Neural crest cell (in vitro differentiated cells): ENCODE measurements at places on chromosomes 3 and 15. TPM values are rescaled to one million over a fixed set of nuclear protein-coding genes. Genes with fewer than 3 reads are reported as not detected.
A peak's percentile ranks its signal among the peaks of the same experiment; 100 is the strongest.

The DNASE1L3 gene
- not detected in 2 replicates for total RNA-seq

The MINAR1 gene
- 1.9 and 2.0 TPM in 2 replicates for total RNA-seq

The PARP6 gene
- total RNA-seq = 83.2 and 88.9 TPM in 2 replicates

The HIGD2B gene
- total RNA-seq = not detected in 2 replicates

The ONECUT1 gene
- 36.5 and 41.6 TPM in 2 replicates for total RNA-seq

The C15orf61 gene
- total RNA-seq = 6.8 and 7.6 TPM in 2 replicates

The ATP13A3 gene
- total RNA-seq = 74.6 and 76.1 TPM in 2 replicates

The IMPG2 gene
- 0.40 and 0.52 TPM in 2 replicates for total RNA-seq

DNA sequence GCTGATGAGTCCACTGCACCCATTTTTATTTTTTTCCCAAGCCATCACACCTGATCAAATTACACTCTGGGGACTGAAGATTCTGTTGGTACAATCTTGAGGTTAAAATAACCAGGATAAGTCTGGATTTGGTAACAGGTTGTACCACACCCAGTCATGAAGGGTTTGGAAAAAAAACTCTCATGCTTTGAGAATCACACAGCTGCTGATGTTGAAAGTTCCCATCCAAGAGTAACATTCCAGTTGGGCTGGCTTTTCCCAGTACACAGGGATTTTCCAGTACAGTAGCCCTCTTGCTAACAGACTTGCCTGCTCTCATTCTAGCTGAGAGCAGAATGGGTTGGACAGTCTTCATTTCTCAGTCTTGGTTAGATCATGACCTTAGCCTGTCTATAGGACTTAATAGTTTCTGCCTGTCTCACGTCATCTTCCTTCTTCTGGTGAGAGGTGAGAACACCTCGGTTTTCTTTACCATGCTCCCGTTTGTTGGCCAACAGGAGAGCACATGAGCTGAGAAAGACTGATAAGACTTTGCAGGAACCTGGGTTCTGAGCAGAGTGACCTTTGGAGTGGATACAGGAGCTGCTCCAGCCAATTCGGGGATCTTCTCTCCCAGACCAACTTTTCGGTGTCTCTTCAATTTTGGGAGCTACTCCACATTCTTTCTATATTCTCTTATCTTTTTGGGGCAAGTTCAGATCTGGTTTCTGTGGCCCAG is 300.1 kb upstream of the LYSMD4 start:
- no peak for DNase-seq

GRCh38 chr15:60718661-60719069 is 239.7 kb upstream of the ICE2 start:
- no peak for DNase-seq

GRCh38 chr3:111906656-111907055 is 47.6 kb downstream of the PHLDB2 start:
- DNase-seq = no peak

DNA sequence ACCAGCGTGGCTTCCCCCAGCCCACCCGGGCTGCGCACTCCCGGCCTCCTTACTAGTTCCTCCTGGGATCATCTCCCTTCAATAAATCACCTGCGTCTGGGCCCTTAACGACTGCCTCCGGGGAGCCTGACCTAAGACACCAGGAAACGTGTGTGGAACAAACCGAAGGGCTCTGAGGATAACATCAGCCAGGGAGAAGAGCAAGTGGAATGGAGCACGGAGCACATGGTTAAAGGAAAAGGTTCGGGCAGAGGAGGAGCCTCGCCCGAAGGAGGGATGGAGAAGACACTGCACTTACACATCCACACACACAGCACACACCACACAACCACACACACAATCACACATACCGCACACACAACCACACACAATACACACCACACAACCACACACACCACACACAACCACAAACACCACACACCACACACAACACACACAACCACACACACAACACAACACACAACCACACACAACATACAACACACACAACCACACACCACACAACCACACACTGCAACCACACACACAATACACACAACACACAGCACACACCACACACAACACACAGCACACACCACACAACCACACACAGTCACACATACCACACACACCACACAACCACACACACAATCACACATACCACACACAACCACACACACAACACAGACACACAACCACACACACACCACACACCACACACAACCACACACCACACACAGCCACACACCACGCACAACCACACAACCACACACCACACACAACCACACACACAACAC is 24.7 kb downstream of the CPN2 start:
- DNase-seq = no peak

GRCh38 chr3:29618395-29619282 is 337.8 kb downstream of the RBMS3 start:
- no peak for DNase-seq

GRCh38 chr15:59306520-59307164 is 66.0 kb downstream of the MYO1E start:
- DNase-seq = no peak

- no peak for DNase-seq
Observed at GRCh38 chr3:157782236-157782635, 279.0 kb upstream of the VEPH1 start.

GRCh38 chr15:27808182-27808581 is 290.9 kb downstream of the OCA2 start:
- DNase-seq = no peak

- DNase-seq = no peak
Observed at GRCh38 chr3:195255571-195256501, 15.1 kb downstream of the XXYLT1 start.

DNA sequence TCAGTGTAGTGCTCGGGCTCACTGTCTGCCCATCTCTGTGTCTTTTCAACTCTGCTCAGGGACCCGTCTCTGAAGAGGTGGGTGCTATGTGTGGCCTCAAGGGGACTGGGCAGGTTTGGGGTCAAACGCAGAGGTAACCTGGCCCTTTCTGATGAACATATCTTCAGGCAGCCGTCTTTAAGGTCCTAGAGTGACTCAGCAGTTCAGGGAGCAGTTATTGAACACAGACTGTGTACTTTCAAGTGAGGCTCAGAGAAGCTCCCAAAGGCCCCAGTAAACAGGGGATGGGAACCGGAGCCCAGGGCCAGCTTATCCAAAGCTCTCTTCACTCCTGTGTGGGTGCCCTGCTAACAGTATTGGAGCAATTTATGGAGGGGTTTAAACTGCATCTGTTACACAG is 73.1 kb downstream of the WDR76 start:
- no peak for DNase-seq

- DNase-seq = no peak
Observed at GRCh38 chr3:127030508-127031412, 47.8 kb downstream of the PLXNA1 start.

DNA sequence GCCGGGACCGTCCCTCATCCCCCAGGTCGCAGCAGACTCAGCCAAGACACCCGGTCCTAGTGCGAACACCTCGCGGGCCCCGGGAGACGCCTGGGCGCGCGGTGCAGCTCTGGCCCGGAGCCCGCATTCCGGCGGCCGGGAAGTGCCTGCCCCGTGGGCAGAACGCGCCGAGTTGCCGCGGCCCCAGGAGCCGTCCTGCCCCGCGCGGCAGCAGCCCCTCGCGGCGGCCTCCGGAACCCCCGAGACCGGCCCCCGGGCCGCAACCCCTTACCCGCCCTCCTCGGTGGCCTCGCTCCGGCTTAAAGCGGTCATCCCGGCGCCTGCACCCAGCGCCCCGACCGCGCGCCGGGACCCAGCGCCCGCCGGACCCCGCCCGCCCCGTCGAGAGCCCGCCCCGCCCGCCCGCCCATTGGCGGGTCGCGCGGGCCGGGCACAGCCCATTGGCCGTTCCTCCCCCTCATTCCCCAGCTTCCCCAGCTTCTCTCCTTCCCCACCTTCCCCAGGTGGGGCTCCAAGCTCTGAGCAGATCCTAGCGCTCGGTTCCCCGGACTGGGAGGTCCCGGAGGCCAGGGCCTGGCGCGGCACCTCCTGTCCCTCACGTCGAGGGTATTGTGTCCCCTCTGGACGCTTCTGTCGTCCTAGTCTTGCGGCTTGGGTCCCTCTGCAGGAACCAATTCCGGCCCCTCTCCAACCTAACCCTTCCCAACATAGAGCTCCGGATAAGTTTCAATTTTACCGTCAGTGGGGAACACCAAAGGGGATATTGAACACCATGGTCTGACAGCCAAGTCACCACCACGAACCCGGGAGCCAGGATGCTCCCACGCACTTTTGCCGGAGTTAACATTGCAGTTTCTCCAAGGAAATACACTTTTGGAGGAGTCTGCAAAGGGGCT is at the start of gene GRAMD2A:
Gene GRAMD2A, minus strand, starts transcription at position 328 of the 896 bp plus-strand sequence.
- no peak for DNase-seq

DNA sequence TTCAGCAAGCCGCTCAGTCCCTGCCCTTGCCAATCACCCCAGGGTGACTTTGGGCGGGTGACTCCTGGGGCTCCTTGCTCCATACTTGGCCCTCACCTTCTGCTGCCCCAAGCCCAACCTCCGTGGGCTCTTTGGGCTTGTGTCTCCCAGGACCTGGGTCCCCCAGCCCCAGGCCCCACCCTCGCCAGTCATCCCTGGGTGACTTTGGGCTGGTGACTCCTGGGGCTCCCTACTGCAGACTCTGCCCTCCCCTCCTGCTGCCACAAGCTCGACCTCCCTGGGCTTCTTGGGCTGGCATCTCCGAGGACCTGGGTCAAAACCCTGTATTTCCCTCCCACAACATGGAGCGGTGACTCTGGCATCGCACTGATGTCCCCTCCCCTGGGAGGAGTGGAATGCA is 151.5 kb downstream of the GOLGA6L4 start:
- DNase-seq = no peak

GRCh38 chr3:144244662-144245061 is 273.0 kb downstream of the DIPK2A start:
- DNase-seq = no peak

- peak; percentile 34 for DNase-seq
Observed at GRCh38 chr3:41362638-41363559, 163.6 kb downstream of the CTNNB1 start.

DNA sequence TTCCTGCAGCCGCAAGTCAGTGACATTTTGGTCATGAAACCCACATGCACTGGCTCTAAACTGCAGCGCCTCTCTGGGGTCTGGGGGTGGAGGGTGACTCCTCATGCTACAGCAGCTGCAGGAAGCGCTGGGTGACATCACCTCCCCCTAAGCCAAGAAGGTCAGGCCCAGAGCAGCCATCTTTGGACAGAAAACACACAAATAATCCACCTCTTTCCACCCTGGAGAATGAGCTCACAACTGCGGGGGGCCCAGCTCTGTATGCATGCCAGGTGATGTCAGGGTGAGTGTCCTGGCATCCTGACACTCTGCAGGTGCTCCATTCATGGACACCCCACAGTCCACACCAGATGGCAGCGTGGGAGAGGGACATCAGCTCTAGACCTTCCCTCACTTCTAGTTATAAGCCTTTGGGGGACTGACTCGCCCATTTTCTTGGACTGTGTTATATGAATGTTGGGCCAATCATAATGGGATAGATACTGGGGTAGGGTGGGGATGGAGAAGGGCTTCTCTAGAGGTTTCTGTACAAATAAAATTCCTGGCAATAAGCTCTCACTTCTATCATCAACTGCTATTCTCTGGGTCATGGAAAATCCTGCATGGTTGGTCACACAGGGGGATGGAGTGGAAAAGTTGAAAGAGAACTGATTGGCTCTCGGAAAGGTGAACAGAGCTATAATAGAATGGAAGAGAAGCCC is 70.7 kb upstream of the THBS1 start:
- DNase-seq = no peak

DNA sequence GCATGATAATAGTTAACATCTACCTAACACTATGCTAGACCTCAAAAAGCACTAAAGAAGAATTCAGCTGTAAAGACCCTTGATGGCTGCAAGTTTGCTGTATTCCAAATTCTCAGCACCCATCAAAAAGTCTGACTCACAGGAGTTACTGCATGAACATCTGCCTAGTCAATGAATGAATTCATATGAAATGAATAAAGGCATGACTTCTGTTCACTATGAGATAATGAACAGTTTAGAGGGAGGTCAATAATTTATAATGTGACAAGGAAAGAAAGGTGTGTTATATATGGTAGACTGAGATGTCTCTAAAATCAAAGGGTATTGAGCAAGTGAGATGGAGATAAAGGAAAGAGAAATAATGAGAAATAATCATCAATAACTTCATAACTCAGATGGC is 508.2 kb upstream of the TGFBR2 start:
- DNase-seq = no peak

DNA sequence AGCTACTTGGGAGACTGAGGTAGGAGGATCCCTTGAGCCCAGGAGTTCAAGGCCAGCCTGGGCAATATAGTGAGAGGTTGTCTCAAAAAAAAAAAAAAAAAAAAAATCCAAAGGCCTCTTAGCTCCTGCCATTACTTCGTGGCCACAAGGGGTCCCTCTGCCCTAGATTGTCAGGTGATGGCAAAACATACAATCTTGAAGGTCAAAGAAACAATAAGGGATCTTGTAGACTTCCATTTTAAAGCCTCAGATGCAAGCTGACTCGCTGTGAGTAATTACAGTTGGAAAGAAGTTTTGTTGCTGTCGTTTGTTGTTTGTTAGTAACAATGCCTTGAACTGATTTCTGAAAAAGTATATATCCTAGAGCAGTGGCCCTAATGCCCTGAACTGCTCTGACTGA is 55.9 kb upstream of the PLCL2 start:
- DNase-seq = no peak

DNA sequence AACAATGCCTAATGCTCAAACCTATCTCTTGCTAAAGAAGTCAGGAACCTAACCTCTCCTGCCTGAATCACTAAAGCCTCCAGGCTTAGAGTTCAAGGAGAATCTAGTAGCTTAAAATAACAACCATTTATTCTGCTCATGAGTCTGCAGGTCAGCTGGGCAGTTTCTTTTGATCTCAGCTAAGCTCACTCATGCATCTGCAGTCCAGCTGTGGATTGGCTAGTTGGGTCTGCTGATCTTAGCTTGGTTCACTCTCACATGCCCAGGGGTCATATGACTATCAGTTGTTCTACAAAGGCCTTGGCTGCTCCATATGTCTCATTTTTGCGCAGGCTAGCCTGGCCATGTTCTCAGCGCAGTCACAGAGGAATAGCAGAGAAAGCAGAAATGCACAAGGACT is 109.2 kb upstream of the STT3B start:
- DNase-seq = no peak

- no peak for DNase-seq
Observed at GRCh38 chr3:46102059-46102779, 74.9 kb upstream of the XCR1 start.

DNA sequence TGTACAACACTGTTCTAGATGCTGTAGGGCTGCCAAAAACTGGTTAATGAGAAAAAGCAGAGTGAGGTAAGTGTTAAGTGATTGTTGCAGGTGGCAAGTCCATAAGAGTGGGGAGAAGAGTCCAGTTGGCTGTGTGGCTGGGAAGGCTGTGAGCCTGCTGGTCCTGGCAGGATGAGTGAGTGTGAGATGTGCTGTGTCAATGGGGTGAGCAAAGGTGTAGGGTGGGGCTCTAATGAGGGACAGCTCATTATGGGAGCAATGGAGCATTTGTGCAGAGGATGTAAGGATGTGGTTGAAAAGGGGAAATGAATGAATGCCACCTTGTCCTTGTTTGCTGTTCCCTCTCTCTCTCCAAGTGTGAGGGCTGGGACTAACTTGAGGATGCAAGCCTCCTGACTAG is 145.3 kb upstream of the ROPN1 start:
- DNase-seq = no peak

DNA sequence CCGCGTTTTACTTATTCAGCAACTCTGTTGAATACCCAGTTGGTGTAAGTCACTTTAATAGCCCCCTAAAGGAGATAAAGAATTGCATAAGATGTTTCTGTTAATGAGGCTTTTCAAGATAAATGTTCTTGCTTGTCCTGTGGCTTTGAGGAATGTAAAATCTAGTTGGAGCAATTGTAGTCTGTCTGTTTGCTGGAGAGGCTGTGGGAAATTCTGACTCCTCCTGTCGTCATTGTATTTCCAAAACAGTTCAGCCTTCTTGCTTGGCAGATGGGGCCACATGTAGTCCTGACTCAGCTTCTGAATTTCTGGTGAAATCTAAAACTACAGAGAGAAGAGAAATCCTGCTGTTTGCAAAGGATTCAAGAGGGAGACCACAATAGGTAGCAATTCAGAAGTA is 114.4 kb downstream of the RYR3 start:
- DNase-seq = no peak
